Central memory CD4-positive, alpha-beta T cell (primary cell): ENCODE measurements at places on chromosomes 4 and X.

DNA sequence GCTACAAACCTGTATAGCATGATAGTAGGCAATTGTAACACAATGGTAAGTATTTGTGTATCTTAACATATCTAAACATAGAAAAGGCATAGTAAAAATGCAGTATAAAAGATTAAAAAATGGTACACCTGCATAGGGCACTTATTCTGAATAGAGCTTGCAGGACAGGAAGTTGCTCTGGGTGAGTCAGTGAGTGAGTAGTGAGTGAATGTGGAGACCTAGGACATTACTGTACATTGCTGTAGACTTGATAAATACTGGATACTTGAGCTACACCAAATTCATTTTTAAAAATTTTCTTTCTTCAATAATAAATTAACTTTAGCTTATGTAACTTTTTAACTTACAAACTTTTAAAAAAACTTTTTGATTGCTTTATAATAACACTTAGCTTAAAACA lies 68.2 kb upstream of the MAML3 start:
- no peak for DNase-seq

- peak; percentile 36 for DNase-seq
Observed at GRCh38 chr4:120071192-120071795, 4.6 kb upstream of the MAD2L1 start.

- DNase-seq = no peak
Observed at GRCh38 chr4:169604131-169604900, 8.1 kb downstream of the NEK1 start.

DNA sequence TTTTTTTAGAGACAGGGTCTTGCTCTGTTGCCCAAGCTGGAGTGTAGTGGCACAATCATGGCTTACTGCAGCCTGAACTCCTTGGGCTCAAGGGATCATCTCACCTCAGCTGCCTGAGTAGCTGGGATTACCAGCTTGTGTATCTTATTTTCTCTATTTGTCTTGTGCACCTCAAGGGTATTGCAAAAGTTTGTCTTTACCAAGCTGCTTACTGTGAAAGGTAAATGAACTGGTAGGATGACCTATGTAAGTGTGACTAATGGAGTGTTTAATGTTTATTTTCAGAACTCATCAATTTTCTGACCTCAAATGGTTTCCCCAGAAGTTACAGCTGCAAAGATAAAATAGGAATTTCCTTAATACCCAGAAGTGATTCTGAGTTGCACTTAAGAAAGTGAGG lies 5.3 kb upstream of the FGA start:
- no peak for DNase-seq

DNA sequence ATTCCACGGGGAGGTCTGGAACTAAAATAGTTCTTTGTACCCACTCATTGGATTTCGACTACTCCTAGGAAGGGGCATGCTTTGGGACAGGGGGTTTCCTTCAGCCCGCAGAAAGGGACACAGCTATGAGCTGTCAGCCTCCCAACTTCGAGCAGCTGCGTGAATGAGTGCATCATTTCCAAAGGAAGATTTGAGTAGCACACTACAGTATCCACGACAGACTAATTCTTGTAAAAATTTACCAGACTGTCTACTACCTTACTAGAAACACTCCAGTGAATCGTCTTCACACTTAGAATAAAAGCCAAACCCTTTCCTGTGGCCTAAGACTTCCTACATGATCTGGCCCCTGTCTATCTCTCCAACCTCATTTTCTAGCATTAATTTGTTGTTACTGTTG lies 101.9 kb downstream of the MAOA start:
- DNase-seq = no peak

DNA sequence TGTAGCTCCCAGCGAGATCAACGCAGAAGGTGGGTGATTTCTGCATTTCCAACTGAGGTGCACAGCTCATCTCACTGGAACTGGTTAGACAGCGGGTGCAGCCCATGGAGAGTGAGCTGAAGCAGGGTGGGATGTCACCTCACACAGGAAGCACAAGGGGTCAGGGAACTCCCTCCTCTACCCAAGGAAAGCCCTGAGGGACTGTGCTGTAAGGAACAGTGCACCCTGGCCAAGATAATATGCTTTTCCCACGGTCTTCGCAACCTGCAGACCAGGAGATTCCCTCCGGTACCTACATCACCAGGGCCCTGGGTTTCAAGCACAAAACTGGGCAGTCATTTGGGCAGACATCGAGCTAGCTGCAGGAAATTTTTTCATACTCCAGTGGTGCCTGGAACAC lies 216.4 kb upstream of the TET2 start:
- no peak for DNase-seq

DNA sequence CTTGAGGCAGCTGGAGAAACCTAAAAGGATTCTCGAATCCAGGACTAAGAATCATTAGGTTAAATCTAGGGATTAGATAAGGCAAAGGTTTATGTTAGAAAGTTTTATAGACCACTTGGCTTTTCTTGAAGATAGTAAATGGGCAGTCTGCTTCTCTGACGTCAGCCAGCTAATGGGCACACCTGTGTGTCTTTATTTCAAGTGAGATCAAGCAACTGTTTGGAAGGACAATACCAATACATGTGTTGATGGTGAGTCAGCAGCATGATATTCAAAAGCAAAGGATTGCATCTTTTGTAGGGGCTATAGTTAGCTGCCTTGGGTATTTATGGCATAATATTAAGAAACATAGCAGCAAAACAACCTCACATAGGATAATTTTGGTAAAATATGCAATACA lies 46.5 kb upstream of the GRPR start:
- DNase-seq = no peak

DNA sequence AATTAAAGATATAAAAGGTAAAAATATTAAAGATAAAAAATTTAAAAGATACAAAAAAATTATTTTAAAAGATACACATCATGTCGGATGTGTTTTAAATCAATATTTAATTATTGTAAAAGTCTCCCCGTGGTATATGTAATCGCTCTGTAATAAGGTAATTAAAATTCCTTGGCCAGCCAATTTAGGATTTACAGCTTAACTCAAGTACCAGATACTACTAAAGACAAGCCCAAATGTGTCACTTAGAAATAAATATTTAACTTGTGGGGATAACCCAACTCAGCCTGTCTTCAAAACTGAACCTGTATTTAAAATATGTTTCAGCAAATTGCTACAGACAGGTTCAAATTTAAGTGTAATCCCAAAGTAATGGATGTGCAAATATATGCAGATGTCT lies 56.0 kb downstream of the GPR82 start:
- DNase-seq = no peak

- no peak for DNase-seq
Observed at GRCh38 chr4:158912806-158913205, 144.0 kb downstream of the FNIP2 start.

DNA sequence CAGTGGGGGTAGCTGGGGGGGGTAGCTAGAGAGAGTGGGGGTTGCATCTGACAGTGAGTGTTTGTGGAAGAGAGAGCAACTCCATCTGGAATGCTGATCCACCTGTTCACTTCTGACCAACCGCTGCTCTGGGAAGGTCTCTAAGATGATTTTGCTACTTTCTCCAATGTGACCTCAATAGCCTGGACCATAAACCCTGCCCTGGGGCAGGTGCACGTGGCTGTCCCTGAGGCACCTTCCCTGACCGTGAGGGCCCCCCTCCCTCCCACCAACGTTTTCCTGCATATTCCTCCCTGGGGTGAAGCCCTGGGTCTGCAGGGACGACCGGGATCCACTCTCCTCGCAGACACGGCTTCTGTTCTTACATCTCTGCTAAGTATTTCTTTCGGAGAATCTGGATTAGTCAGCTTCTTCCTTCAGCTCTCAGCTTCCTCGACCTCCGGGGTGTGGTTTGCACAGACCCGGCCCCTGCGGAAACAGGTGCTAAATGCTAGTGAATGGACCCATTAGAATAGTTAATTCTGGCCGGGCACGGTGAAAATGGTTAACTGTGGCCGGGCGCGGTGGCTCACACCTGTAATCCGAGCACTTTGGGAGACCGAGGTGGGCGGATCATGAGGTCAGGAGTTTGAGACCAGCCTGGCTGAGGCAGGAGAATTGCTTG lies 21.4 kb upstream of the PLCXD1 start:
- DNase-seq = no peak

DNA sequence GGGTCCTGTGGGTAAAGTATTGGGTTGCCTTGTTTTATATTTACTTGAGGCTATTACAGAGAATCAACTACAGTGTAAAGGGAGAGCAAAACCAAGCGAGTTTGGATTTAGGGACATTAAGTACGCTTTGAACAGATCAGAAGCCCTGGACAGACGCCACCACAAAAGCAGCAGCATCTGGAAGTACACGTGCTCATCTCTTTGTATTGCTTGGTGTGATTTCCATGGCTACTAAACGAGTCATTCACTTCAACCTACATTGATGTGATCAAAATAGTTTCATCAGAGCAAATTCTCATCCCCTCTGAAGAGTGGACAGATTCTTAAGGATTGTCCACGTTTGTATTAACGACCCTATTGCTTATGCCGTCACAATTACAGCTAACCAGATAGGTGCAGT lies 85.1 kb downstream of the SORBS2 start:
- no peak for DNase-seq

DNA sequence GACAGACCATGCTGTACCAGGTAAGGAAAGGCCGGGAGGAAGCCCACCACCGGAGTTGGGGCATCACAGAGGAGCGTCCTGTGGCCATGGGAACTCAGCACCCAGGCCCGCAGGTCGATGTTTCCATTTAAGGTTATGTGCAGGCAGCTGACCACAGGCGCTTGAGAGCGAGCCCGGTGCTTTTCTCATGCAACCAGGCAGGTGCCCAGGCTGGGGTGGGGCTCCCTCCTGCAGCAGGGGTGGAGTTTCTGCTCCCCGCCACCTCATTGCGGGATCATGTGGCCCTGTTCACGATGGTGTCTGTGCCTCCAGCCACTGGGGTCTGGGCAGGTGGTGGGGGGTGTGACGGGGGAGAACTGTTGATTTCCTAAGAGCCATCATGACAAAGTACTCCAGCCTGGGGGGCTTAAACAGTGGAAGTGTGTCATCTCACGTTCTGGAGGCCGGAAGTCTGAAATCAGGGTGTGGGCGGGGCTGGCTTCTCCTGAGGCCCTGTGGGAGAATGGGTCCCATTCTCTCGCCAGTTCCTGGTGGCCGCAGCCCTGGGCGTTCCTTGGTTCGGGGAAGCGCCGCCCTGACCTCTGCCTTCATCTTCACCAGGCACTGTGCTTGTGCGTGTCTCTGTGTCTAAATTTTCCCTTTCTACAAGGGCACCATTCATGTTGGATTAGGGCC lies 60.9 kb downstream of the CPZ start:
- no peak for DNase-seq

GRCh38 chr4:142777045-142777743 lies 68.9 kb downstream of the INPP4B start:
- no peak for DNase-seq

DNA sequence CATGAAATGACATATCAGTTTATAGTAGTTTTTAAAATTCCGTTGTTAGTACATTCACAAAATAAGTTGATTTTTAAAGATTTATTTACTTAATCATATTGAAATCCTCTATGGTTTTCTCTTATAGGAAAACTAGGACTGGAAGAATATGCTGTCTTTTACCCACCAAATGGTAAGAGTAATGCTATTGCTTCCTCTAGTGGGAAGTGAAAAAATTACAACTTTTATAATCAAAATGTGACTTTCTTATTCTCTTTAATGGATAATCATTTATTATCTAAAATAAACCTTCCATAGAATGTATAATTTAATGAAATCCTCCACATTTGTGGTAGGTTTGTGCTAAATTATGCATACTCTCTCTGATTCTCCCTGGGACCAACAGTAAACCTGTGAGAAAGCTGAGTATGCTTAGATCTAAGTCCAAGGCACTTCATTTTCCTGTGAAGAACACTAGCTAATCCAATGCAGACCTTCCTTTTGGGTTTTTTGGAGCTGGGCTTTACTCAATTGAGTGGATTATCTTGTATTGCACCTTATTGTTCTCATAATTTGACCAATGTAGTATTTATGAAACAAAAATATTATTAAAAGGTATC lies 136.2 kb downstream of the TBC1D19 start:
- DNase-seq = no peak

- no peak for DNase-seq
Observed at GRCh38 chr4:1246111-1246881, 2.6 kb downstream of the CTBP1 start.

- DNase-seq = no peak
Observed at GRCh38 chr4:10354225-10354624, 103.0 kb downstream of the ZNF518B start.

DNA sequence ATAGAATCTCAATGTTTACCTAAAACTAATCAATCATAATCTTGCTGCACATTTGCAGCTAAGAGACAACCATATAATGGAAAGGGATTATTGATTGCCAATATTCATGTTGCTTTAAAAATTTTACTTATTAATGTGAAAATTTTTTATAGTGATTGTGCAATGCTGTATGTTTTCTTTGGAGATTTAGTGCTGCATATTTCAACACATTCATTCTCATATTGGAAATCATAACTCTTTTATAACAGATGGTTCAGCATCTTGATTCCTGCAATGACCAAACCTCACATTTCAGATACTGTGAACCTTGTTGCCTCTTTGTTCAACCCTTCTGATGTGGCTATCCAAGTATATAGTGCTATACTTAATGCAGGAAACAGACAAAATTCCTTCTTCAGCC lies 502.6 kb downstream of the C4orf33 start:
- DNase-seq = no peak

DNA sequence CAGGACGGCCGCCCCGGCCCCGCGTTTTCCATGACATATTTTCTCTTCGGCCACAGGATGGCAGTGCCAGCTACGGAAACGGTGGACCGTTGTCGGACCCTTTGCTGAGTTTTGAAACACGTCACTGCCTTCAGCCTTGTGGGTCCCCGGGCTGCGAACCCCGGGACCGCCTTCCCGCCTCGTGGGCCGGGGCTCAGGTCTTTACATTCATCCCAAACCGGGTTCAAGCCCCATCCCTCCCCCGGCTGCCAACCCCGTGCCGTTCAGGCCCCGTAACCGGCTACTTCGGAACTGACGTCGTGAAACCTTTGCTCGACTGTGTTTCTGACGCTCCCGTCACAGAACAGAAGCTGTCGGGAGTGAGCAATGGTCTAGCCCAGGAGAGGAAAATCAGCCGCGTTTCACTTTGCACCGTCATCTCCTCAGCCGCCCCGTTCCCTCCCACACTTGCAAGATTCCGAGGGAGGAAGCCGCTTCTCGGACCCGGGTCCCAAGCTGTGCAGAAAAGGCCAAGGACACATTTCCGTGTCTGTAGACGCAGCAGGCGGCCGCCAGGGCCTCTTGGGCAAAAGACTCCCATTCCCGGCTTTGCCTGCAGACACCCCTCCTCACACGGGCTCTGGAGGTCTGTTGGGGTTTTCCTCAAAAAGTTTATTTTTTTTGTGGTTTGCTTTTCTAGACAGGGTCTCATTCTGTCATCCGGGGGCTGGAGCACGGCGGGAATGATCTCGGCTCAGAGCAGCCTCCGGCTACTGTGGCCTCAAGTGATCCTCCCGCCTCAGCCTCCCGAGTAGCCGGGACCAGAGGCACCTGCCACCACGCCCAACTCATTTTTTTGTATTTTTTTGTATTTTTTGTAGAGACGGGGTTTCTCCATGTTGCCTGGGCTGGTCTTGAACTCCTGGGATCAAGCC lies 41.4 kb upstream of the PPP2R3B start:
- no peak for DNase-seq

DNA sequence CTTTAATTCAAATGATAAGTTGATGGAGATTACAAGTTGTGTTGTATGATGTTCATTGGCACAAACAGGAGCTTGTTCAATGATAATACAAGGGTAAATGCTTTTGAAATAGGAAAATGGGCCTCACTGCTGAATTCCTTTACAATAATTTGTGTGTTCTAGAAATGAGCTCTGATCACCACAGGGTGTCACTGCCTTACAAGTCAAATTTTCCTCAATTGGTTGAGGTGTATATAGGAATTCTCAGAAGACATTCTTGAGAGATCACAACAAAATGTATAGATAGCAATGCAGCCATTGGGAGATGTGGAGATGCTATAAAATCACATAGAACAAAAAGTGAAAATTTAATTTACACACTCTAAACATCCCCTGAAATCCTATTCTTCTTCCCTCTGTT lies 49.6 kb downstream of the KLF8 start:
- DNase-seq = peak; percentile 34
